ENCODE measurements at places on chromosomes 1 and 21. TPM values are rescaled to one million over a fixed set of nuclear protein-coding genes. Genes with fewer than 3 reads are reported as not detected.
A peak's percentile ranks its signal among the peaks of the same experiment; 100 is the strongest.

Gene CELA2A
- not detected for total RNA-seq

- H3K27ac ChIP-seq = peak overlapping the region; percentile 78
- H3K36me3 ChIP-seq = no peaks in the 10 kb centered on the region
- no peaks in the 10 kb centered on the region for H3K27me3 ChIP-seq
Observed at GRCh38 chr1:22808676-22809483, 98.2 kb downstream of the EPHB2 start.

DNA sequence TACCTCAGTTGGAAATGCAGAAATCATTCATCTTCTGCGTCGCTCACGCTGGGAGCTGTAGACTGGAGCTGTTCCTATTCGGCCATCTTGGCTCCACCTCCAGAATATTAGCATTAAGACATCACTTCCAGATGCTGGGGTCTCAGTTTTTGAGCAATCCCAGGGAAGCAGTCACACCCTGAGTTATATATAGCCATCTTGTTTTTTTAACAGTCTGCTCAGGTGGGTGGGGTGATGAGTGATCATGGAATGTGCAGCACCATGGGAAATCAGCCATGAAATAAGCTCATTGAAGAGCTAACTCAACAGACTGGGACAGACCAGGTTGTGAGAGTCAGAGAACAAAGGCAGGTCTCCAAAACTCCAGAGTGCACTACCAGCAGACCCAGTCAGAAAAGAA, 27.0 kb upstream of the HMGB4 start:
- H3K4me1 ChIP-seq = no peaks in the 10 kb centered on the region
- no peak for DNase-seq
- peaks cover 12% of the 10 kb centered on the region for H3K27me3 ChIP-seq
- no peak overlapping the region for H3K27ac ChIP-seq
- peaks cover 3% of the 10 kb centered on the region for H3K36me3 ChIP-seq

DNA sequence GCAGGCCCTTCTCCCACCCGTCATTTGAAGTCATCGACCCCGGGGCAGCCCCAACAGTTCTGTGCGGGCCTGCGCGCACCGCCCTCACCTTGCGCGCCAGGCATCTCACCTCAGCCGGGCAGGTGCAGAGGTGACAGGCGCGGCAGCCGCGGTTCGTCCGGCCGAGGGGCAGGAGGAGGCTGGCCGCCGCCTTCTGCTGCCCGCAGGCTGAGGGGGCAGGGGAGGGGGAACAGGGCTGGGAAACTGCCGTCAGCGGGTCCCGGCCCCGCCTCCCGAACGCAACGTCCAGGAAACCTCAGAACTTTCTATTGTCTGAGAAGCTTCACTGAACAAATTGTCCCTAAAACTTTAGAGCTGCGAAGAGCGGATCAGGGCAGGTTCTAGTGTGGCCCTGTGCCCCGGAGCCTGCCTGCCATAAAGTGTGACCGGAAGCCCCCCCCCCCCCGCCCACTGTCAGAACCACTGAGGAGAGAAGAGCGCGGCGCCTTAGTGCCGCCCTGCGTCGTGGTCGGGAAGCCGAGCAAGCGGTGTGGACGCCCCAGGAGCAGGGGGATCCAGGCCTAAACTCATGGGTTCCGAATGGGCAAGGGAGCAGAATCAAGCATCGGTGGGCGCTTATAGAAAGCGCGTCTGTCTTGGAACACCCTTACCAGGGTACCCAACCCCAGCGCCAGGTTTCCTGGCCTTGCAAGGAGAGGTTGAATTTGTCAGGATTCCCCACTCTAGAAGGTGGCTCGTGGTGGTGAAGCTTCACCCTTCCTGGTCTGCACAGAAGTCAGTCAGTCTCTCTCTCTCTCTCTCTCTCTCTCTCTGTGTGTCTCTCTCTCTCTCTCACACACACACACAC, 13.3 kb upstream of the TBX15 start:
- H3K36me3 ChIP-seq = no peaks in the 10 kb centered on the region
- peaks cover 17% of the 10 kb centered on the region for H3K4me1 ChIP-seq
- peaks cover 99% of the 10 kb centered on the region for H3K27me3 ChIP-seq
- no peak overlapping the region for H3K4me3 ChIP-seq
- no peak for DNase-seq
- no peak overlapping the region for H3K27ac ChIP-seq

All from neural crest cell (in vitro differentiated cells).